ENCODE measurements at places on chromosomes 11 and 22.

DNA sequence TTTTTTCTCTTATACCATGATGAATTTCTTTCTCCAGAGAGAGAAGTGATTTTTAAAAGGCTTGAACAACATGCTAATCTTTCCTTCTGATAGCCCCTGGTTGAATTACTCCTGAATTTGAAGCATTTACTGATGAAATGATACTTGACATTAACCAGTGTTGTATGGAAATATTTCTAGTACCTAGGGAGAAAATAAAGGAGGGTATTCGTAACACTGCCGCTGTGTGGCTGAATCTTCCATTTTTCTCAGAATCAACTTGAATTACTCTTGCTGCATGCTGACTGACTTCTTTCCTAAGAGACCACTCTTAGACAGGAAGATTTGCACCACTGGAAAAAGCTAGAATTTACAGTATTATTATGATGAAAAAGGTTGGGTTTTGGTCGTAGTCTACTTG is 118.3 kb downstream of the FAT3 start:
- no peak for DNase-seq

DNA sequence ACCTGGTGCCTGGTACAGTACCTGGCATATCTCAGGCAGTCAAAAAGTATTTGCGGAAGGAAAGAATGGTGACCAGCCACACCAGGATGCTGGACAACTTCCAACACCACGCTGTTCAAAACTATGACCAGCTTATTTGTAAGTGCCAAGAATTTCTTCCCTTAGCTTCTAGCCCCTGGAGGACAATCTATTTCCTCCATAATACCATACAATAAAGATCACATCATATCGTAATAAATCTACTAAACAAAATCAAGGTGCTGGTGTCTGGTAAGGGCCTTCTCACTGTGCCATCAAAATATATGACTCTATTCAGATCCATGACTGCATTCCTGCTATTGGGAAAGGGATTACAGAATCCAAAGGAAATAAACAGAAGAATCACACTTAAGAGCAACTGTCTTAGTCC is 51.5 kb downstream of the ALG9 start:
- DNase-seq: no peak

DNA sequence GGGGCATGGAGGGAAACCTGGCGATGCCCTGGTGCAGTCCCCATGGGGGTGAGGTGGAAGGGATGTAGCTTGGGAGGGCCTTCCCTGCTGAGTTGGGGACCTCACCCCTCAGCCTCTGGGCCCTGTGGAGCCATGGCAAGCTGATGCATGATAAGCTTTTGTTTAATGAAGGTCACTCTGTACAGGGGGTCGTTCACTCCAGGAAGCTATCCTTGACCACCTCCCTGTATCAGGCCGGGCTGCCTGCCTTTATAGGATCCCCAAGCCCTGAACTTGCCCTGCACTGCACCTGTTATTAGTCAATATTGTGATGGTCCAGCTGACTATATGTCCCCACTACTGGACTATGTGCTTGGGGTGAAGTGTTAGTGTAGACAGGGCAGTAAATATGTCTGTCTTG is 49.7 kb upstream of the MYEOV start:
- no peak for DNase-seq

DNA sequence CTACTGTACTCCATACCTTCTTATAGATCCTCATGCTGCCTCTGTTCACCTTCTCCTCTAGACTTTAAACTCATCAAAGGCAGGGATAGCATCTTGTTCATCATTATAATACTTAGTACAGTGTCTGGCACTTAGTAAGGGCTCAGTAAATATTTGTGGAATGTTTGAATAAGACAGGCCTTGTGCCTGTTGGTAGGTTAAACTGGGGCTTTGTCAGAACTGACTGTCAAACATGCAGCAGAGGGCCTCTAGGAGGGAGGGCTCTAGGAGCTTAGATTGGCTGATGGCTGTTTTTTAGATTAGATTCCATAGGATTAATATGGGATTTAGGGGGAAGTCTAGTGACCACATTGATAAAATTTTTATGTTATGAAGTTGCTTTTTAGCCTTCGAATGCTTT is 70.8 kb downstream of the RNF169 start:
- DNase-seq: no peak

GRCh38 chr11:895331-896110 is 15.1 kb downstream of the CHID1 start:
- DNase-seq: no peak

GRCh38 chr11:121067962-121068647 is 32.9 kb upstream of the TECTA start:
- no peak for DNase-seq

GRCh38 chr11:35583843-35584242 is 34.4 kb upstream of the FJX1 start:
- DNase-seq: no peak

- DNase-seq: no peak
These were observed 96.0 kb downstream of the EXT2 start for GRCh38 chr11:44191322-44192016.

DNA sequence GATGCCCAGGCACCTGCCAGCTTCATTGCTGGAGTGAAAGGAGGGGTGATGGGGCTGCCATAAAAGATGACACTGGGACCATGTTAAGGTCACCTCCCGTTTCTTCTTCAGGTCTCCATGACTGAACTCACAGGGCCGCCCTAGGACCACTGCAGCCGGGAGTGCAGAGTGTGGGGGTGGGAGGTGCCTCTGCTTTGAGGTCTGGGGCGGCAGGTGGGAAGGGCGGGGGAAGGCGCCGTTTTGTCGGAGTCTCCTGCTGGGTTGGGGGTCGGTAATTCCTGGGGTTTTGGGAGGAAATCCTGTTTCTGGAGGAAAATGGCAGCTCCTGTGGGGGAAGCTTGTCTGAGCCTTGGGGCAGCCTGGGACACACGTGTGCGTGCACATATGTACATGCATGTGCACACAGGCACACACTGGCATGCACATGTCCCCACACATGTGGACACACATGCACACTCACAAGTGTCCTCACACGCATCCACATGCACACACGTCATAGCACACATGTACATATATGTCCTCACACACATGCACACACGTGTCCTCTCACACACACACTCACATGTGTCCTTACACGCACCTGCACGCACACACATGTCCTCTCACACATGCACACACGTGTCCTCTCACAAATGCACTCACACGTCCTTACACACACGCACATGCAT is 990.9 kb downstream of the BRD1 start:
- no peak for DNase-seq

DNA sequence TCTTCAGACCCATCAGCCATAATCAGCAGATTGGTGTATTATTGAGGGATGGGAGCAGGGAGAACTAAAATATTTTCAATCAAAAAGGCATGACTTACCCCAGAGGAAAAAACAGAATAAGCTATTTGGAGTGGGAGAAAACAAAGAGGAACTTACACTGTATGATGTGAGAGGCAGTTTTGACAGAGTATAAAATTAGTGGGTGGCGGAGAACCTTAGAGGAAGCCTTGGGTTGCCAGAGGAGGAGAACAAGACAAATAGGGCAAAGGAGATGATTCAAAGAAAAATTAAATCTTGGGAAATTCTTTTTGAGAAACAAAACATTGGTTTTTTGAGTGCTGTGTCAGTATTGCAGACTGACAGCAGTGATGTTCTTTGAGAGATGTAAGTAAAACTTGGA is 285.0 kb downstream of the C11orf87 start:
- no peak for DNase-seq

DNA sequence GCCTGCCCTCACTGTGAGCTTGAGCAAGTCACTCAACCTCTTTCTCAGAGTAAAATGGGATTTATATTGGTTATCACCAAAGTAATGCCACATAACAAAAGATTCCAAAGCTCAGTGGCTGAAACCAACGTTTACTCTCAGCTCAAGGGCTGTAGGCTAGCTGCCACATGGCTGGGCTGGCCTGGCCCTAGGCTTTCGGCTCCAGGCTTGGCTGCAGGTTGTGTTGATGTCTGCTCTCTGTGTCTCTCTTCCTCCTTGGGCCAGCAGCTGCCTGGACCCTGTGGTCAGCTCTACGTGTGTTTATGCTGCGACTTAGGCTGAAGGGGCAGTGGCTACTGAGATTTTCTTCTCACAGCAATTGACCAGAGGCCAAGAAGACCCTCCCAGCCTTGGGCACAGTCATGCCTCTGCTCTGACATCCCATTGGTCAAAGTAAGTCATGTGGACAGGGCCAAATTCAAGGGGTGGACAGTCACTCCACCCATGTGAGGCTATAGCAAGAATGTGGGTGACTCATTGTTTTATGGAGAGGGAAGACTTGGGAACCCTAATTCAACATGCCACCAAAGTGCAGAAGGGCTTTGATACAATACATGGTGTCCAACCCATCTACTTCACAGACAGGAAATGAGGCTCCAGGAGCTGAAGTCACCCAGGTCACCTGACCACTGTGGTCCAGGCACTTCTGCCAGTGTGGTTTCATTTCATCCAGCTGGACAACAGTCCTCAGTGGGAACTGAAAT is 90.6 kb downstream of the TSPAN18 start:
- no peak for DNase-seq

DNA sequence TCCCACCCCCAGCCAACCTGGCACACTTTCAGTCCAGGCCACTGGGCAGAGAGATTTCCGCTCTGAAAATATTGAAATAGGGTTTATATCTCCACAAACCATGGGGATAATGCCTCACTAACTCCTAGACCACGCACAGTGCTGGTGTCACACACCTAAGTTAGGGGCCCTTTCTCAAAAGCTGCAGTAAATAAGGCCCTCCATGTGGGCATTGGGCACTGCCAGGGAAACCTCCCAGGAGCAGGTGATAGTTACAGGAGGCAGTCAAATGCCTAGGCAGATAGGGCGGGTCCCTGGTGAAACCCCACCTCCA is 3.1 kb upstream of the IL10RA start:
- no peak for DNase-seq

DNA sequence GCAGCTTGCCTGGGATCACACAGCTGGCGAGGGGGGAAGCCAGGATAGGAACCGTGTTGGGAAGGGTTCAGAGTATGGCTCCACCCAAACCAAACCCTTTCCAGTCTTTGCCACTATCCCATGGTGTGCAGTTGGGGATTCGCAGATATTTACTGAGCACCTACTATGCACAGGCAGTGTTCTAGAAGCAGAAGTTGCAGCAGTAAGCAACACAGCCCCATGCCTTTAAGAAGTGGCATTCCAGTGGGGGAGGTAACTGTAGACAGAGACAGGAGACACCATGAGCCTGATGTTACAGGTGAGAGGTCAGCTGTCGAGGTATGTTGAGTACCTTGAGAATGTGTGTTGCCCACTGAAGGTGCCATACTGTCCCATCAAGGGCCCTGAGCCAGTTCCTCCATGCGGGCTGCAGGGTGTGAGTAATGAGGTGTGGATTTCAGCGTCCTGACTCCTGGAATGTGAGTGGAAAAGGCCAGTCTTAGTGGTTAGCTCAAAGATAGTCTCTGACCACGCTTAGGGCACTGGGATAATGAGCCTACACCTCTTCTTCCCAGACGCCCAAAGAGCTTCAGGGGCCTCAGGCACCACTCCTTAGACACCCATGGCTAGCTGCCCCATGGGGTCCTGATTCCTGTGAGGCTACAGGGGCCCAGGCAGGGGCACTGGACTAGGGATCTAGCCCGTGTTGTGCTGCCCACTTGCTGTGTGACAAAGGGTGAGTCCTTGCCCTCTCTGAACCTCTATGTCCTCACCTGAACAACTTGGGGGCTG is 71.8 kb upstream of the TP53I11 start:
- DNase-seq: no peak

DNA sequence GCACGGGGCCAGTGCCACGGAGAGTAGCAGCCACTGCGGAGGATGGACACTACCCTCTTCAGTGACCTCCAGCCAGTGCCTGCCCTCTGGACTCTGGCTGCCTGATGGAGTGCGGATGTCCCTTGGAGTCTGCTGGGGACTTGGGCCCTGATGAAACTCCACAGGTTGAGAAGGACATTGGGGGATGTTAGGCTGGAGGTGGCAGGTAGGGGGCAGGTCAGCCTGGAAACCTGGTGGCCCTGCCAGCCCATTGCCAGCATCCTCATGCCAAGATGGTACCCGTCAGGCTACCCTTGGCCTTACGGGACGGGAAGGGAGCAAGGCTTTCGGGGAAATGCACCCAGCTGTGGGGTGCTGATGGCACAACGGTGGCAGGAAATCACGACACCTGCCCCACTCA is 4.0 kb downstream of the CABP7 start:
- no peak for DNase-seq

DNA sequence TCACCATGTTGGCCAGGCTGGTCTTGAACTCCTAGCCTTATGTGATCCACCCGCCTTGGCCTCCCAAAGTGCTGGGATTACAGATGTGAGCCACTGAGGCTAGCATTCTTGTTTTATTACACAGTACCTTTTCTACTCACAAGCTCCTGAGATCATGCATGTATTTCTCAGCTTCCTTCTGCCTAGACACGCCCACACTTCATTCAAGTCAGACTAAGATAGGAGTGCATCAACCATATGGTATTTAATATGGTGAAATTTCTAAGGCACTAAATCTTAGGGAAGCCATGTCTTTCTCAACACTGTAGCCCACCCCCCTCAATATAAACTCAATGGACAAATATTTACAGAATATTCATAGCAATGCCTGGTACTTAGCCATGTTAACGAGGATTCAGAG is 62.1 kb downstream of the SLC25A17 start:
- no peak for DNase-seq

GRCh38 chr11:6203327-6203726 is 2.0 kb upstream of the C11orf42 start:
- DNase-seq: no peak

DNA sequence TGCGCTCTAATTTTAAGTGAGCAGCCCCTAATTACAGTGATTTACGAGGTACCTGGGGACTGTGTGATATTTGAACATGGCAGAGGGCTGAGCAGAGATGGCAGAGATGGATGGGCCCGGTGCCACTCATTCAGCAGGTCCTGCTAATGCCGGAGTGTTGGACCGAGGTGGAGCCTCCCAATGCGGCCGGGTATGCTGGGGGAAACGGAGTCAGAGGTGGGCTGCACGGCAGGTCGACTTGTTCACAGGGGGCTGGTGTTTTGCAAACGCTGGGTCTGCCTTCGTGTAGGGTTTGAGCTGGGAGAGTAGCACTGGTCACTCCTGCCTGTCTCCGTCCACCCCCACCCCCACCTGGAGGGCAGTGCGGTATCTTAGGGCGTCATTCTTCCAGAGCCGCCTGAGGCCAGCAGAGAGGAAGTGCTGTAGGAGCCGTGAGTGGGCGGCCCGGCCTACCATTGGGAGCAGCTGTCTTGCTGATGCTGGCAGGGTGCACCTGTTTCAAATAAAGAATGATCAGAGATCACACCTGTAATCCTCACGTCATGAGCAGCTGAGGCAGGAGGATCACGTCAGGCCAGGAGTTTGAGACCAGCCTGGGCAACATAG is 122.6 kb downstream of the IGLL1 start:
- DNase-seq: no peak

- no peak for DNase-seq
These were observed 101.6 kb upstream of the AKIP1 start for GRCh38 chr11:8809241-8809938.

GRCh38 chr11:111297696-111298095 is 650 bp upstream of the POU2AF3 start:
- DNase-seq: no peak
